Tibial artery (tissue), 4 donors: ENCODE measurements at places on chromosomes 2 and 18.

- no peak overlapping the region for H3K27ac ChIP-seq
- no peak for DNase-seq
- no peaks in the 10 kb centered on the region for H3K27me3 ChIP-seq
- no peak overlapping the region for H3K4me3 ChIP-seq
- no peaks in the 10 kb centered on the region for H3K36me3 ChIP-seq
Measured at GRCh38 chr2:182229297-182229696, 197.5 kb downstream of the PDE1A start.

DNA sequence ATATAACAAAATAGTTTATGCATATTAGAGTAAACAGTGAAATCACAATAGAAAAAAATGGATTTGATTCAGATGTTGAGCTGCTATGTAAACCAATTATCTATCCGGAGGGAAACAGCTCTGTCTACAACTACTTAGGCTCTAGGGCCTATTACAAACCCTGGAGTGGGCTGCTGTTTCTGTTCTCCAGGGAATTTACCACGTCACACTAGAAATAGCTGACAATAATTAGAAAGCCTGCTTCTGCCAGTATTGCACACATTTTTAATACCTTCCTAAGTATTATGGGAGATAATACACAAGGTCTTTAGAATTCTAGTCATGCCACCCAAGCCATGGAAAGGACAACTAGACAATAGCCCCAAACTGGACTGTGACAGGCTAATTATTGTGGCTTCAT is 411.1 kb downstream of the FIGN start:
- H3K27ac ChIP-seq: no peak overlapping the region
- no peak for DNase-seq
- H3K27me3 ChIP-seq: no peaks in the 10 kb centered on the region
- no peak overlapping the region for H3K4me3 ChIP-seq
- no peaks in the 10 kb centered on the region for H3K4me1 ChIP-seq
- no peaks in the 10 kb centered on the region for H3K36me3 ChIP-seq

DNA sequence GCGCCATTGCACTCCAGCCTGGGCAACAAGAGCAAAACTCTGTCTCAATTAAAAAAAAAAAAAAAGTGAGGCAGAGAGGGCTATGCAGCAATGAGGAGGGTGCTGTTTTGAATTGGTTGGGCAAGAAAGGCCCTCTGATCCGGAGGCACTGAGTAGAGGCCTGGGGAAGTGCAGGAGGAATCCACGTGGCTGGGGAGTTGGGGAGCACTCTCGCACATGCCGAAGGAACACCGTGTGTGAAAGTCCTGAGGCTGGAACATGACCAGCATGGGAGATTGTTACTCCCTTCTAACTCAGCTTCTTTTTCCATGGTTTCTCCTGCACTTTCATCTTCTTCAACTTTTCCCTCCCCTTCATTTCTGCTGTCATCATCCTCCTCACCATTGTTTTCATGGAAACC is 347.9 kb upstream of the HS6ST1 start:
- no peak overlapping the region for H3K27ac ChIP-seq
- no peaks in the 10 kb centered on the region for H3K36me3 ChIP-seq
- DNase-seq: no peak
- no peaks in the 10 kb centered on the region for H3K27me3 ChIP-seq
- H3K4me3 ChIP-seq: no peak overlapping the region

- no peak overlapping the region for H3K4me3 ChIP-seq
- no peak overlapping the region for H3K27ac ChIP-seq
- H3K36me3 ChIP-seq: peaks cover 7% of the 10 kb centered on the region
- DNase-seq: no peak
Measured at GRCh38 chr2:239143858-239144712, 256.7 kb downstream of the HDAC4 start.

GRCh38 chr2:205361272-205361671 is 321.0 kb upstream of the NRP2 start:
- no peak for DNase-seq
- H3K4me3 ChIP-seq: no peak overlapping the region
- H3K27ac ChIP-seq: no peak overlapping the region
- H3K4me1 ChIP-seq: no peaks in the 10 kb centered on the region

DNA sequence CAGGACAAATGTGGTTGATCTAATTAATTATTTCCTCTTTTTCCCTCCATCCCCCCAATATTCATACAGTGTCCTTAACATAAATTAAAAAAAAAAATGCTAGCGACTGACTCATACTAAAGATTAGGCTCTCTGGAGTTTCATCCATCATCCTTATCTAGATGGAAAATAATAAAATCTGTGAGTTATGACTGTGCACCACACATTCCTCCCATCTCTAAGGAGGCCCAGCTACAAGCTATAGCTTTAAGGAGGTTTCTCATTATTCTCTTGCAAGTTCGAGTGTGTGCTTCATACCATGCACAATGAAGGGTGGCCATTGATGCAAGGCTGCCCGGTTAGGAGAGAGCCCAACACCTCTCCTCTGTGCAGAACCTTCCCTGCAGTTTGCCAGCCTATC is 77.3 kb downstream of the XDH start:
- no peak overlapping the region for H3K27ac ChIP-seq
- DNase-seq: no peak
- peaks cover 3% of the 10 kb centered on the region for H3K4me1 ChIP-seq

DNA sequence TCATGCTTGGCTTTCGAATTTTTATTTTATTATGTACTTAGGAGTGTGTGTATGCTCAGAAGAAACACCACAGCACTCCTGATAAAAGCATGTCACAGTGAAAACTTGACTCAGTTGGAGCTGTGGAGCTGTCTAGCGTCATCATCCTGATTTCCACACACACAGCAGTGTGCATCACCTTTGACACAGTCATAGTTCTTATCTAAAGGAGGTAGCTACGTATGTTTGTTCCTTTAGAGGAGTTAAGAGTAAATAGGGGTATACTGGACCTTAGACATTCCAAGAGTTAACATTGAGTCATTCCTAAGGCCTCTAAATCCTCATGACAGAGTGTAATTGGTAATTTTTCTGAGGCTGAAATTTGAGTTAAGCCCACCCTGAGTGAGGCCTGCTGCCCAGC is 96.9 kb downstream of the PHLPP1 start:
- no peaks in the 10 kb centered on the region for H3K4me1 ChIP-seq
- H3K27me3 ChIP-seq: no peaks in the 10 kb centered on the region
- no peak overlapping the region for H3K27ac ChIP-seq
- H3K4me3 ChIP-seq: no peak overlapping the region
- H3K36me3 ChIP-seq: no peaks in the 10 kb centered on the region

- peak overlapping the region; percentile 0 for H3K27ac ChIP-seq
- no peak for DNase-seq
- H3K36me3 ChIP-seq: no peaks in the 10 kb centered on the region
- H3K4me3 ChIP-seq: no peak overlapping the region
- peaks cover 53% of the 10 kb centered on the region for H3K4me1 ChIP-seq
- H3K27me3 ChIP-seq: no peaks in the 10 kb centered on the region
Measured at GRCh38 chr2:39394516-39394961, 42.5 kb downstream of the MAP4K3 start.

- DNase-seq: peak; percentile 37
- no peaks in the 10 kb centered on the region for H3K27me3 ChIP-seq
- H3K4me1 ChIP-seq: no peaks in the 10 kb centered on the region
Measured at GRCh38 chr2:221103930-221104329, 468.2 kb downstream of the EPHA4 start.

DNA sequence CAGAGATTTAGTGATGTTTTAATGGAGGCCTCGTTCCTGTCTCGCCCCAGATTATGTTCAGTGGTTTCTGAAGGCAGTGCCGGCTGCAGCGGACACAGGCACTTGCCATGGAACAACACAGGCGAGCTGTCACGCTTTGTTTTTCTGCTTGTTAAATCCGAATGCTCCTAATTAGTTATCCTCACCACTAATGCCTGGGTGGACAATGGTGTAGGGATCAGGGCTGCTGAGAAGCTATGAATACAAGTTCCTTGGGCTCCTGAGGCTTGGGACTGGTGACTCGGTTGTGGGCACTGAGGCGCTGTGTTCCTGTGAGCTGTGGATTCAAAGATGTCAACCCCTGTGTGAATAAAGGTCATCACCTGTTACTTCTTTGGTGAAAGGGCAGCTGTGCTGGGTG is 123.5 kb downstream of the PLEKHM3 start:
- no peak for DNase-seq
- no peaks in the 10 kb centered on the region for H3K27me3 ChIP-seq
- no peak overlapping the region for H3K27ac ChIP-seq

DNA sequence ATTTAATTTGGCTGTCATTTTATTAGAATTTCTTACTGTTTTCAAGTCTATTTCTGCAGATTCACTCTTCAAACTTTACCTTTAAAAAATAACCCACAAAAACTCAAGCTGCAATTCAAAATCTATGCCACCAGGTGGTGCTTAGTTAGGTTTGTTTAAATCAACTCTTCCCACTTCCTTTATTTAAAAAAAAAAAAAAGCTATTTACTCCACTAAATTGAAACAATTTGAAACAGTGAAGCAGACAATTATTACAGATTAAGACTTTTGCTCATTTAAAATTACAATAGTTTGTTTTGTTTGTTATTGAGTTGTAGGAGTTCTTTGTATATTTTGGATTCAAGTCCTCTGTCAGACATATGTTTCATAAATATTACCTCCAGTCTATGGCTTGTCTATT is 300.0 kb downstream of the PDE11A start:
- H3K4me1 ChIP-seq: no peaks in the 10 kb centered on the region
- no peaks in the 10 kb centered on the region for H3K36me3 ChIP-seq
- no peak overlapping the region for H3K4me3 ChIP-seq
- H3K27me3 ChIP-seq: no peaks in the 10 kb centered on the region
- DNase-seq: no peak
- H3K27ac ChIP-seq: no peak overlapping the region

DNA sequence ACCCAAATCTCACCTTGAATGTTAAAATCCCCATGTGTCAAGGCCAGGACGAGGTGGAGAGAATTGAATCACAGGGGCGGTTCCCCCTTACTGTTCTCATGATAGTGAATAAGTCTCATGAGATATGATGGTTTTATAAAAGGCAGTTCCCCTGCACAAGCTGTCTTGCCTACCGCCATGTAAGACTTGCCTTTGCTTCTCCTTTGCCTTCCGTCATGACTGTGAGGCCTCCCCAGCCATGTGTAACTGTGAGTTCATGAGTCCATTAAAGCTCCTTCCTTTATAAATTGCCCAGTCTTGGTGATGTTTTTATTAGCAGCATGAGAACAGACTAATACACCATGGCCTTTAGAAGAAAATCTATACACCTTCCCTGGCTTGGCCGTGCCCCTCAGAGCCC is 7.4 kb upstream of the MBP start:
- H3K27ac ChIP-seq: no peak overlapping the region
- no peak for DNase-seq
- H3K4me3 ChIP-seq: no peak overlapping the region
- peaks cover 17% of the 10 kb centered on the region for H3K4me1 ChIP-seq
- no peaks in the 10 kb centered on the region for H3K27me3 ChIP-seq

DNA sequence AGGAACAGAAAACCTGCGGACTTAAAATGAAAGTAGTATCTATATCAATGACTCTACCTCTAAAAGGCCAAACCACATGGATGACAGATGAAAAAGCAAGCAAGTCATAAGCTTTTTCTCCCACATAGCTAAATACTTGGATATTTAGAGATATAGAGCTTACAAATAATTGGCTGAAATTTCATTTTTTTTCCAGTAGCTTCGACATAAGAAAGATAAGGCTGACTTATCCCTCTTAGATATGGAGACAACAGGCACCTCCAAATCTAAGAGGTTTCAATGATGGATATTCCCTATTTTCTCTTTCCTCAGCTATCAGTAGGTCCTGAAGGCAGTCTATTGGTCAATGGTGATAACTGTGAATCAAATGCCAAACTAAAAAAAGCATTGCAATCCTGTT is 460.3 kb downstream of the MEIS1 start:
- no peak for DNase-seq
- H3K4me3 ChIP-seq: no peak overlapping the region
- no peaks in the 10 kb centered on the region for H3K36me3 ChIP-seq
- peaks cover 18% of the 10 kb centered on the region for H3K4me1 ChIP-seq
- no peaks in the 10 kb centered on the region for H3K27me3 ChIP-seq

DNA sequence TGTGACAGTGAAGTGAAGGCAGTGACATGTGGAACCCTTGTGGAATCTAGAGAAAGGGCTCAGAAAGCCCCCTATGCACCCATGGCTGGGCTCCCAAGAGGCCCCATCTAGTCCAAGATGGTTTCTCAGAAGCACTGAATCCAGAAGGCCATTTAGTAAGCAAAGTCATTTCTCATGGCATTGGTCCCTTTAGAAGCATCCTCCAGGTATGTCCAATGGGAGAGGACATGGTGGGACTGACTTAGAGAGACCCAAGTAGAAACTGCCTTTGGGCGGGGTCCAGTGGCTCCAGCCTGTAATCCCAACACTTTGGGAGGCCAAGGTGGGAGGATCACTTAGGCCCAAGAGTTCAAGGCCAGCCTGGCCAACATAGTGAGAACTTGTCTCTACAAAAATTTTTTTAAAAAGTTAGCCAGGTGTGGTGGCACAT is 72.5 kb upstream of the RMDN2 start:
- no peaks in the 10 kb centered on the region for H3K36me3 ChIP-seq
- H3K27me3 ChIP-seq: no peaks in the 10 kb centered on the region
- no peaks in the 10 kb centered on the region for H3K4me1 ChIP-seq
- H3K27ac ChIP-seq: peak overlapping the region; percentile 61

- peaks cover 38% of the 10 kb centered on the region for H3K4me1 ChIP-seq
- H3K4me3 ChIP-seq: no peak overlapping the region
- H3K36me3 ChIP-seq: no peaks in the 10 kb centered on the region
- H3K27me3 ChIP-seq: no peaks in the 10 kb centered on the region
- DNase-seq: no peak
- H3K27ac ChIP-seq: no peak overlapping the region
Measured at GRCh38 chr18:25457601-25458000, 105.6 kb upstream of the ZNF521 start.

GRCh38 chr2:55416786-55417568 is 2.7 kb downstream of the CCDC88A start:
- no peaks in the 10 kb centered on the region for H3K36me3 ChIP-seq
- no peak overlapping the region for H3K27ac ChIP-seq
- H3K4me3 ChIP-seq: peak overlapping the region; percentile 72
- peaks cover 32% of the 10 kb centered on the region for H3K4me1 ChIP-seq
- DNase-seq: no peak

- H3K27me3 ChIP-seq: no peaks in the 10 kb centered on the region
- peak overlapping the region; percentile 0 for H3K4me3 ChIP-seq
- no peak overlapping the region for H3K27ac ChIP-seq
- no peaks in the 10 kb centered on the region for H3K4me1 ChIP-seq
Measured at GRCh38 chr2:171086352-171087290, 74.1 kb downstream of the TLK1 start.

GRCh38 chr2:201673546-201673945 is 24.9 kb downstream of the MPP4 start:
- H3K4me1 ChIP-seq: no peaks in the 10 kb centered on the region
- no peak overlapping the region for H3K4me3 ChIP-seq
- H3K36me3 ChIP-seq: no peaks in the 10 kb centered on the region
- no peak for DNase-seq

DNA sequence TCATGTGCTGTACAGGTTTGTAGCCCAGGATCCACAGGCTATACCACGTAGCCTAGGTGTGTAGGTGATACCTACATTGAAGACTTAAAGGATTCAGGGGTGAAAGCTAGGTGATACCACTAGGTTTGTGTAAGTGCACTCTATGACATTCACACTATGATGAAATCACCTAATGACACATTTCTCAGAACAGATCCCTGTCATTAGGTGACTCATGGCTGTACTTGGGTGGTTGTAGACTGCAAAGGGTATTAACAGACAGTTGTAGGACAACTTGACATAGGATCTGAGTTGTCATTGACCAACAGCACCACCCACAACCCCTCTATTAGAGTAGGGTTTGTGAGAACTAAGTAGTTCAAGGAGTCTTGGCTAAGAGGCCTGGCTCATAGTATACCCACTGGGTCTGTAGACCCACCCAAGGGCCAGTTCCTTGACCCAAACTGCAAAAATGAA is 27.7 kb upstream of the SMCHD1 start:
- no peaks in the 10 kb centered on the region for H3K27me3 ChIP-seq
- no peak overlapping the region for H3K27ac ChIP-seq
- H3K36me3 ChIP-seq: no peaks in the 10 kb centered on the region
- no peak overlapping the region for H3K4me3 ChIP-seq
- no peaks in the 10 kb centered on the region for H3K4me1 ChIP-seq
